ENCODE measurements at places on chromosomes 7 and 10.

- peak; percentile 29 for DNase-seq
Observed at GRCh38 chr10:47160261-47160908, 139.6 kb upstream of the GDF10 start.

DNA sequence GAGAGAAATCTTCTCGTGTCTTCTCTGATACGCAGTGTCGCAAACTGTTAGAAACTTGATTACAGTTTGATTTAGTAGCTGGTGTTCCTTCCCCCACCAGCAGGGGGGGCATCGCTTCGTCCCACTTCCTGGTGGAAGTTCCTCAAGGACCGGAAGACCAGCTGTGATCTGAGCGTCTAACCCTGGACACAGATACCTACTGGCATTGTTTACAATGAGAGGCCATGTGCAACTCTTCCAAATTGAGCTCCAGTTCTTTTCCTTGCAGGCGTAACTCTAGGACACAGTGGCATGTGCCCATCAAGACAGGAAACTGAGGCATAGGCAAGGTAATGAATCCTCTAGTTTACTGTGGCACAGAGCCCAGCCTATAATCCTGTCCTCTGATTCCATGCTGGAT is 219.0 kb downstream of the CCDC3 start:
- peak; percentile 84 for DNase-seq

GRCh38 chr7:66502230-66503035 is 126.2 kb upstream of the KCTD7 start:
- DNase-seq = no peak

- no peak for DNase-seq
Observed at GRCh38 chr7:64656489-64656888, 9.4 kb upstream of the ZNF107 start.

- no peak for DNase-seq
Observed at GRCh38 chr7:127903892-127904669, 127.2 kb downstream of the LRRC4 start.

DNA sequence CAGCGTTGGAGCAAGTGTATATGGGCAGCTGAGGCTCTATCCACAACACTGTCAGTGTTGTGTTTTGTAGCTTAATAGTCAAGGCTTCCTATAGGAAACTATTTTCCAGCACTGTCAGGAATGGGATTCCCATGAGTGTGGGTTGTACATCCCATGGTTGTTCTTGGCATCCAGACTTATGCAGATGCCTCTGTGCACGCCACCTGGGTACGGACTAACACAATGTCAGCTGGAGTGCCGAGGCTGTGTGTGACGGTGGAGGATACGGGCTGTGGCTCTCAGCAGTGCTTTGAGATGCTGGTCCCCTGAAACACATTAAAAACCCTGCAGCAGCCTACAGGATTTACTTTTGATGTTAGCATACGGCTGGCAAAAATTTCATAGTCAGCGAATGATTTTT is 350.0 kb downstream of the ACTR3B start:
- DNase-seq = no peak

- DNase-seq = no peak
Observed at GRCh38 chr7:88020953-88021665, 87.1 kb downstream of the ADAM22 start.

GRCh38 chr10:83915801-83916200 is 223.5 kb upstream of the GHITM start:
- no peak for DNase-seq

DNA sequence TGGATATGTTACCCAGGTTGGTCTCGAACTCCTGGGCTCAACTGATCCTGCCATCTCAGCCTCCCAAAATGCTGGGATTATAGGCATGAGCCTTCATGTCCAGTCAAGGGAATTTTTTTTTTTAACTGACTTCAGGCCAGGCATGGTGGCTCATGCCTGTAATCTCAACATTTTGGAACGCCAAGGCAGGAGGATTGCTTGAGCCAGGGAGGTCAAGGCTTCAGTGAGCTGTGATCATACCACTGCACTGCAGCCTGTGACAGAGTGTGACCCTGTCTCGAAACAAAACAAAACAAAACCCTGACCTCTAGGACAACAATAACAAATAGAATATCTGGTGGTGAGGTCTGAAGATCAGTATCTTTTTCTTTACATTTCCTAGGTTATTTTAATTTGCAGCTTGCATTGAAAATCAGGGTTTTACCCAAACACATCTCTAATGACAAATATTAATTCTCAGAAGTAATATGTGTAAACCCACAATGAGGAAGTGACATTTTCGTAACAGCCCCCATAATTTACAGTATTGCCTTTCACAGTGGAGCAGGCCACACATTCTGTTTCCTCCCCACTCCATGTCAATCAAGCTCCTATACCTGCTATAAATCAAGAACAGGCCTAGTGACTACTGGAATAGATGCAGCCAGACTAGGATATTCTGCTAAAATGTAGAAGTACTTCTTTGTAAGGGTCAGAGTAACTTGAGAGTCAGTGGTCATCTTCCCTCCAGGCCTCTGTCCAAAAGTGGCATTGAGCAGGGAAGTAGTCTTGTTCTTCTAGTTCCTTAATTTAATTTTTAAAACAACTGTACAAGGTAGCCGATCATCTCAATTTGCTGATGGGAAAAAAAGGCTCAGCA is 43.3 kb upstream of the ECHDC3 start:
- DNase-seq = no peak

GRCh38 chr7:137919987-137920386 is 73.2 kb upstream of the DGKI start:
- no peak for DNase-seq

- DNase-seq = no peak
Observed at GRCh38 chr7:70763961-70764691, 367.8 kb upstream of the GALNT17 start.

GRCh38 chr10:112713411-112713810 is 236.6 kb upstream of the TCF7L2 start:
- no peak for DNase-seq

- no peak for DNase-seq
Observed at GRCh38 chr10:5373307-5373706, 8.5 kb downstream of the UCN3 start.

DNA sequence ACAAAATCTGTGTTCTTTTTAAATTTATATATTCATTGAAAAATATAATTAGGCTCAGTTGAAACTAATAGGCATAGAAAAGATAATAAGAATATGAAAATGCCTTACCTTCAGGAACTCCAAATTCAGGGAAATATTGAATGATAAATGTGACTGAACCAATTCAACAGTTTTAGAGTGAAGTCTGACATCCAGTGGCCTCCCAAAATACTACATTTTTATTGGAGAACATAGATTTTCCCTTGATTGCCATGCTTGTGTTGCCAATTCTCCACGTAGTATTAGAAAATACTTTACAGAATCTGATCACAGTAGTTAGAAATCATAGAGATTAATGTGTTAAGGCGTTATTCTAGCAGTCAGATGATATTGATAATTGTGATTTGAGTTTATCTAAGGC is 1246.7 kb downstream of the GATA3 start:
- no peak for DNase-seq

- DNase-seq = no peak
Observed at GRCh38 chr7:82562716-82563404, 119.3 kb upstream of the CACNA2D1 start.

DNA sequence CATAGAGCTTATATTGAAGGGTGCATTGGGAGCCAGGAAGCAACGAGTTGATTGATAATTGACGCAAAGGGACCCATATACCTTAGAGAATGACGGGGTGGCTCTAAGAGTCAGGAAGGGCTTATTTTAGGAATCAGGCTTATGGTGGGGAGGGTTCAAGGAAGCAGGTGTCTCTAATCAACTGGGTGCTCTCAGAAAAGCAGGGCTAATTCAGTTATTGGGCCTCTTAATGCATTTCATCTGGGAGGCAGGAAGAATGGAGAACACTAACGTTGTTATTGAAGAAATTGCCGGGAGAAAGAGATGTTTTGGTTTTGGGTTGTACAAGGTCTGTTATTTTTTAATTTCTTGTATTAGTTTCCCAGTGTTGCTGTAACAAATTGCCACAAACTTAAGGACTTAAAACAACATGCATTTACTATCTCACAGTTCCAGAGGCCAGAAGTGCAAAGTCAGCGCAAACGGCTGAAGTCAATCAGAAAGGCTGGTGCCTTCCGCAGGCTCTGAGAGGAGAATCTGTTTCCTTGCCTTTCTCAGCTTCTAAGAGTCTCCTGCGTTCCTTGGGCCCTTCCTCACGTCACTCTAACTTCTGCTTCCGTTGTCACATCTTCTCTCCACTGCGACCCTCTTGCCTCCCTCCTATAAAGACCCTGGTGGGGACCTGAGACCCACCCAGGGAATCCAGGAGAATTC is 328.4 kb upstream of the C7orf33 start:
- DNase-seq = no peak

DNA sequence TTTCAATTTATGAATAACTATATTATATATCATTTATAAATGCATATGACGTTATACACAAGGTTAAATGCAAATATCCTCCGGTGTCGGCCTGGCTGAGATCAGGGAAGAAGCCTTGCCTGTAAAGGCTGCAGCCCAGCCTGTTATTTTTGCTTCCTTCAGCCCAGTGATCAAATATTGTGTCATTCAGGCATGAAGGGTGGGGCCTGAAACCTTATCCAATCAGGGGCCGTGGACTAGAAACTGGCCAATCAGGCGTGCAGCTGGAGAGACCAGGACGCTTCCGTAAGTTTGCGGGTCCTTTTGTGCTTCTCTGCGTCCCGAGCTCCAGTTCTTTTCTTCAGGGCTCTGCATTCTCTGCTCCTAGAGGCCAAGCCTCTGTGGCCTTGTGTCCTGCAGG is at the start of gene ZNF722:
ZNF722 (plus strand) TSS at position 301 of the 400 bp plus-strand sequence. CDS start 113 bp downstream, outside the sequence.
- DNase-seq = no peak

DNA sequence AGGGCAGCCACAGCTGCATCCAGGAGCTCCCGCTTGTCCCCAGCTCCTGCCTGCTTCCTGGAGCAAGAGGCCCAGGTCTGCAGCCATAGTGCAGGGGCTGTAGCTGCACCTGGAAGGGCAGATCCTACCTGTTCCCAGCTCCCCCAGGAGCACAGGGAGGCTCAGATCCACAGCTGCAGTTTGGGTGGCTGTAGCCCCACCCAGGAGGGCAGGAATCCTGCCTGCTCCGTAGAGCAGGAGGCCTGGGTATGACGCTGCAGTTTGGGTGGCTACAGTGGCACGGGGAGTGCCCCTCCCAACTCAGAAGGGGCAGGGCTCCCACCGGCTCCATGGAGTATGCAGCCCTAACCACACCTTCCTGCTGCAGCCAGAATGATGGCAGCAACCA is 26.7 kb upstream of the CDCA7L start:
- DNase-seq = no peak

DNA sequence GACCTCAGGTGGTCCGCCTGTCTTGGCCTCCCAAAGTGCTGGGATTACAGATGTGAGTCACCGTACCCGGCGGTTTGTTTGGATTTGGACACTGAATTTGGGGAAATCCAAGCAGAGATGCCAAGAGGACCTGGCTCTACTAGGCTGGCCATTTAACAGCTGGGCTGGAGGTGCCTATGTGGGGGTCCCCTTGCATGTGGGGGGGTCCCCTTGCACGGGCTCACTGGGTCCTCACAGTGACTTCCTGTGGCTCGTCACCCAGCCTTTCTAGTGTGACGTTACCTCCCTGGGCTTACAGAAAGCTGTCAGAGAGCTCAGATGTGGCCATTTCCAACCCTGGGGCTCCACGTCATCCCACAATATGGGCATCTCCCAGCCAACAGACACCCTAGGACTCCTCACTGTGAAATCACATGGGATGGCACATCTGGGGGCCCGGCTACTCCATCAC is 49.3 kb upstream of the GNA12 start:
- DNase-seq = no peak

DNA sequence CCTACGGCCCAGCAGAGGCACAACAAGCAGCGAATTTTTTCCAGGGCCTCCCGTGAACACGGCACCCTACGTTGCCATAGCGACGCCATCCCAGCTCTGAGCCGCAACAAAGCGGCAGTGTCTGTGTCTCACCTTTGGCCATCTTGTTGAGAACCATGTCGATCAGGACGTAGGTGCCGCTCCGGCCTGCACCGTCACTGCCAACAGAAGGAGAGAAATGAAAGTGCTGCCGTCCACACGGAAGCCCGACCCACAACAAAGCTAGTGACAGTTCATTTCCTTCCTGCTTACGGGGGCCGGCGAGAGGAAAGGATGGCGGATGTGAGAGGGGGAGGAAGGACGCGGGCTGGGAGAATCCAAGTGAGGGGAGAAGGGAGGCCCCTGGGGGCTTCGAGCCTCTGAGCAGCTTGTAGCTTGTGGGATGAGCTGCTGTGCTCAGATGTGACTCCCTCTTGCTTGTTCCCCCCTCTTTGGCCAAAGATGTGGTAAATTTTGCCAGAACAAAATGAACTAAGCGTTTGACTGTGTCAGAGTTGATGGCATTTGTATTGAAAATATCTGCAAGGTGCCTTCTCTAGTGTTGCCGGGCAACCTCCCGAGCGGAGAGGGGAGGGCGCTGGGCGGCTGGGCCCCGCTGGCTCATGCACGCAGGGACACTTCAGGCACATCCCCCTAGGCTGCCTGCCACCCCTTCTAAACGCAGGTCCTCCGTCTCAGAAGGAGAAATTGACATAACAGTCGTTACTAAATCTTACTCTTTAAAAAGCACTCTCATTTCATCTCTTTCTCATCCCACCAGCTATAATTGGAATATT is 232.2 kb downstream of the DNAJB6 start:
- DNase-seq = peak; percentile 81

DNA sequence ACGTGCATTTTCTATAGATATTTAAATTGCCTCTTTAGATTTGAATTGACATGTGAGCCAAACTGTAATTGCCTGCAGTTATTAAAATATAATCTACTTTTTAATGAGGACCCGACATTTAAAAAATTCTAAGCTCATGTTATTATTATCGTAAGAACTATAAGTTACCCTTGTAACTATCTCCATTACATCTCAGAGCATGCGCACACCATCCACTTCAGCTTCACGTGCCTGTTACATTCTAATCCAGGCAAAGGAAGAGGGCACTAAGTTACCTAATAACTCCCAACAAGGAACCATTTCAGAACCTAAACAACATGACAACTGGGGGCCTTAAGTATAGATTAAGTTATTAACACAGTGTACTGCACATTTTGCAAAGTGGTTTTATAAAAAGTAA is 509.0 kb upstream of the DPP6 start:
- DNase-seq = no peak

DNA sequence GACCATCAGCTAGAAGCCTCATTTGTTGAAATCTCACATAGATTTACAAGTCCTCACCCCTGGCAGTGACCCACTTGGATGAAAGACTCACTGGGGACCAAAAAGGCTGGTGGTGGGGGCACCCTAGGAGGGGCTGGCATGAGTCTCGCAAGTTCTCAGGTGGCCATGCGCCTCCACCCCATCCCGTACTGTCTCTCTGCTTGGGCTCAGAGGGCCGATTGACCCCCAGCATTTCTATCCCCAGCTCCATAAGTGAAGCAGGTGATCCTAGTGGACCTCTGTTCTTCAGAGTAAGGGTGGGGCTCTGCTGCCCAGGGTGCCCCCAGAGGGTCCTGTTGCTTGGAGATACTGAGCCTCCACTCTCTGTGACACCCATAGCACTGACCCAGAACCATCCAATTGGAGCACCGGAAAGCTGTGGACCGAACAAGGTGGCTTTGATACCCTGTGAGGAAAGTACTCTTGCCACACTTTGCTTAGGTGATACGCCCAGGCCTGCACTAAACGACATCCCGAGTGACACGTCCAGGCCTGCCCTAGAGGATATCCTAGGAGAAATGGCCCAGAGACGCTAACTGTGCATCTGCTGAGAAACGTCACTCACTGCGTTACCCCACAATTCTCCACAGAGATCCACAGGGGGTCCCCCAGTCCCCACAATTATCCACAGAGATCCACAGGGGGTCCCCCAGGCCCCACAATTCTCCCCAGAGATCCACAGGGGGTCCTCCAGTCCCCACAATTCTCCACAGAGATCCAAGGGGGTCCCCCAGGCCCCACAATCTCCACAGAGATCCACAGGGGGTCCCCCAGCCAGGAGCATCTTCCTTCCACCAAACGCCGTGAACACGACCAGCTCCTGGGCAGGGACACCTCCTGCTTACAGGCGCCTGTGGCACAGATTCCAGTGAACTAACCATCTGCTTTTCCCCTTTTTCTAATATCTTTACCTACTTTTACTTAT is 262.9 kb downstream of the PTPRN2 start:
- peak; percentile 36 for DNase-seq

Measured in endodermal cell (in vitro differentiated cells).